Pons (tissue), 1 donor: ENCODE measurements at places on chromosomes 6 and 20.
A peak's percentile ranks its signal among the peaks of the same experiment; 100 is the strongest.

DNA sequence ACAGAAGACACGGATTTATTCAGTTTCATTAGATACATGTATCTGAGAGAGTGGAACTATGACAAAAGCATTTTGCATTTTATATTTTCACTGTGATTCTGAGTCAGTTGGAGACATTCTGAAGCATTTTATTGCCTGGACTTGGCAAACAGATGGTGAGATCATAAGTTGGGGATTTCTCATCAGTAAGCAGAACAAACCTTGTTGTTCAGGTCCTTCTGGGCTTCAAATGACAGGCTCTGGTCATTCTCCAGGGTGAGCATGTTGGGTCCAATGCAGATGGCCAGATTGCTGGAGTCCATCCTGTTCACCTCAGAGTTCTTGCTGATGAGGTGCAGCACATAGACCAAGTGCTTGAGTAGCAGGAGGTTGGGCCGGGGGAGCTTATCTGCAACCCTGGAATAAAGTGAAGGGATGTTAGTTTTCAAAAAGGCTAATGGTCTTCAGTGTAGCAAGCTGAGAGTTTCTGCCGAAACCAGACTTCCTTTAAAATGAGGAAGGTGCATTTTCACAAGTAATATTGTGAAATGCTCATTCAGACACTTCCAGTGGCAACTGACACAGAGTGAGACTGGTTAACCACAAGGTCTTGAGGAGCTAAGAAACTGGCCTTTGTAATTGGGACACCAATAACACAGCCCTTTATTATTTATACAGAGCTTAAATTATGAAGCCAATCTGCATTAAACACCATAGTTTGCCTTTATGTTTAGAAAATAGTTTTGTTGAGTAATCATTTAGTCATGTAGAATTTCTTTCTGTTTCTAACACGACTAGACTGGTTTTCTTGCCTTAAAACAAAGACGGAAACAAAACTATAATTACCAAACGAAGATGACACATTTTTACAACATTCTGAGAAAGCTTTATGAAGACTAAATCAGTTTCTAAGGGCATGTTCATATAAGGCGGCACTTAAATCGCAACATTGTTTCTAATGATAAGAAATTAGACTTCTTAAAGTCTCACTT is 5.6 kb downstream of the TAGAP start:
- DNase-seq: peak; percentile 86

GRCh38 chr6:98824902-98825599 is 9.3 kb upstream of the POU3F2 start:
- no peak for DNase-seq

DNA sequence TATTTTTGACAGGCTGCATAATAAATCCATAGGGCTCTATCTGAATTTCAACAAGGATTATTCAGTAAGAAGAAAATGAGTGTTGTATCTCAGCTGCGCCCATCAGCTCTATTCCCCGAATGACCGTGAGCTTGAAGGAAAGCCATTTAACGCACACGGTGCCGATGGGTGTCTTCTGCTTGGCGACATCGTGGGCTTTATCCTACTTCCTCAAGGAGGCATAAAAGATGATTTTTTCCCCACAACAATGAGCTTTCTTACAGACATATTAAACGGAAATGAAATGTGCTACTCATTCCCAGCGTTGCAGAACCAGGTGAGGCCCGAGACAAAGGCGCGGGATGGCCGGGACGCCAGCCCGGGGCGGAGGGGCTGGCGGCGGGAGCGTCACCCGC is 710 bp downstream of the DYNLT1 start:
- DNase-seq: peak; percentile 14

DNA sequence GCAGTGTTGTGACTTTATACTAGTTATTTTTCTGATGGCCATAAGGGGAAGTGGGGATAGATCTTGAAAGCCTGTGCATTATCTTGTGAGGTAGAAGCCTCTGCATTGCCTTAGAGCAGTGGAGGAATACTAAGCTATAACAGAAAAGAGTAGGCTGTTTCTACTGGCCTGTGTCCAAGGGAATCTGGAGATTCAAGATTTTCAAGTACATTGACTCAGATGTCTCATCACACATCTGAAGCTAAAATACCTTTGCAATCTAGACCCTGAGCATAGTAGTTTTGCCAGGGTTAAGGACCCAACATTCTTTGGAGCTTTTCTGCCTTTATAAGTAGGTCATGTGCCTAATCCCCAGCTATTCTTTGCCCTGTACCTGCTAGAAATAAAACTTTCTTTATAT is 272.3 kb downstream of the TENT5A start:
- DNase-seq: no peak

- no peak for DNase-seq
Measured at GRCh38 chr20:3237011-3237957, 1.7 kb downstream of the SLC4A11 start.

DNA sequence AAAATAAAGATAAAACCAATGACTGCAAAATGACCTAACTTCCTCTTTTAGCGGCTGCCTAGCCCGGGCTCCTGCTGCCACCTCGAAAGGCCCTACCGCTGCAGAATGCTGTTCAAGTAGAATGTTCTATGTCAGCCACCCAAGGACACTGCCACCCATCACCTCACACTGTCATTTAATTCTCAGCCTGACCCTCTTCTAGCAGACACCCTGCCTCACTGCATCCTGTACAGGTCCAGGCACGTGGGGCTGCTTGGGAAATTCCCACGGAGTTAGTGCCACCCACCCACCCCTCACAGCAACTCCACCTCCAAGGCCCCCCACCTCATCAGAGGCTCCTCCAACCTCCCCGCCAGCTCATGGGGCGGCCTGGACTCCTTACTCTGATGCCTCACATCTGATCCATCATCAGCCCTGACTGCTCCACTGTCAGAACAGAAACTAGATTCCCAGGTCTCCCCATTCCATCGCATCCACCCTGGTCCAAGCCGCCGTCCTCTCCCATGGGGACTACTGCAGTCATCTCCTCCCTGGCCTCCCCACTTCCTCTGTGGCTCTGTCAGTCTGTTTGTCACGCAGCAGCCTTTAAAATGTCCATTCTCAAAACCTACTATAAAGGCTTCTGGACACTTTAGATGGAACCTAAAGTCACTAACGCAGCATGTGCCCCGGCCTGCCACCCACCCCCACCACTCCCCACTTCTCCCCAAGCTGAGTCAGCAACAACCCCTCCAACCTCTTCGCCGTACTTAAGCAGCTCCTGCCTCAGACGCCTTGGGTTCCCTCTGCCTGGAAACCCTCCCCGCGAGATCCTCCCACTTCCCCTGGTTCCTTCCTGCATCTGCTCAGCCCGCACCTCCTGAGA is 17.0 kb downstream of the NFATC2 start:
- DNase-seq: peak; percentile 58

- DNase-seq: no peak
Measured at GRCh38 chr6:118400582-118400981, 147.5 kb upstream of the PLN start.

- DNase-seq: no peak
Measured at GRCh38 chr6:139647841-139648240, 273.4 kb upstream of the CITED2 start.

DNA sequence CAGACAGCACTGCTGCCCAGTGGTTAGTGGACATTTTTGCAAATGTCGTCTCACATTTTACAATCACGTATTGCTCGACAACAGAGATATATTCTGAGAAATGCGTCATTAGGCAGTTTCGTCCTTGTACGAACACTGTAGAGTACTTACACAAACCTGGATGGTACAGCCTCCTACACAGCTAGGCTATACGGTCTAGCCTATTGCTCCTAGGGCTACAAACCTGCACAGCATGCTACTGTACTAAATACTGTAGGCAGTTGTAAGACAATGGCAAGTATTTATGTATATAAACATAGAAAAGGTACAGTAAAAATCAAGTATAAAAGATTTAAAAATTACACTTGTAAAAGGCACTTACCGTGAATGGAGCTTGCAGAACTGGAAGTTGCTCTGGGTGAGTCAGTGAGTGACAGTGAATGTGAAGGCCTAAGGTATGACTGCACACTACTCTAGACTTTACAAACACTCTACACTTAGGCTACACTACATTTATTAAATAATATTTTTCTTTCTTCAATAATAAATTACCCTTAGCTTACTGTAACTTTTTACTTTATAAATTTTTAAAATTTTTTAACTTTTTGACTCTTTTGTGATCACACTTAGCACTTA is 43.1 kb downstream of the ALDH5A1 start:
- no peak for DNase-seq

DNA sequence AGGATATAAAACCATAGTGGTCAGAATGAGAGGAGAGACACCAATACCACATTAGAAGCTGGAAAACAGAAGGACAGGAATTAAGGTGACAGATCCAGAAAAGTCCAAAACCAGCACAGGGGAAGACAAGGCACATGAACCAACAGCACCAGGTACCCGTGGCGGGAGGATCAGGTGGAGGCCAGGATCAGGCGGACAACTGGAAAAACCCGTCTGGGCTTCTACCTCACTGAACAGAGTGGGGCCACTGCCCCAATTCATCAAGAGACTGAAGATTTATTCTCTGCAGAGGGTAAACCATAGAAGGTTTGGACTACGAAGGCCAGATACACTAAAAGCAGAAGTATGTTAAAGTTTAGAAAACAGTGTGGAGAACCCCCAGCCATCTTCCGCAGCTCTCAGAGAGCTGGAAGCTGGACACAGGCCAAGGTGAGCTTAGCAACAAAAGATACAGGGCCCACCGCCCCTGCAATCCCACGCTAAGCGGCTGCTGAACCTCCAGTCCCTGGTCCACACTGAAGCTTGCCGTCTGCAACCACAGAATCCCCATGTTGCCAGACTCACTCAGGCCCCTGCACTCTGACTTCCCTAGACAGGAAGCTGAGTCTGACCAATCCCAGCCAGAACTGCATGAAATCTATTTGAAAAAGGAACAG is 29.9 kb downstream of the ABHD12 start:
- no peak for DNase-seq

DNA sequence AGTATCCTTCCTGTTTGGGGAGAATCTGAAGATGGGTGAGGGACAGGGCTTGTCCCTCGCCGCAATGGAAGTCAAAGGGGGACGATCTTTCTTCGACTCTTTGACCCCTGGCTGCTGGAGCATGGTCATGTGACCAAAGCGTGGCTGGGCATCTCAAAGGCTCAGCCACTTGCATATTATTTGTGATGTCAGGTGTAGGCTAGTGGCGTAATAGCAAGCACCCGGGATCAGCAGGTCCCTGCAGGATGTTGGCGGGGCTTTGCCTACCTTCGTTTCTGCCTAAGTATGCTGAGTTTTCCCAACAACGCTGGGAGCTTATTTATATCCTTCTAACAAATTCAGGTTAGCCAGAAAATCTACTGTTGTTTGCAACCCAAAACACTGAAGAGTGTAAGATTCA is 50.3 kb upstream of the IL20RA start:
- DNase-seq: no peak

DNA sequence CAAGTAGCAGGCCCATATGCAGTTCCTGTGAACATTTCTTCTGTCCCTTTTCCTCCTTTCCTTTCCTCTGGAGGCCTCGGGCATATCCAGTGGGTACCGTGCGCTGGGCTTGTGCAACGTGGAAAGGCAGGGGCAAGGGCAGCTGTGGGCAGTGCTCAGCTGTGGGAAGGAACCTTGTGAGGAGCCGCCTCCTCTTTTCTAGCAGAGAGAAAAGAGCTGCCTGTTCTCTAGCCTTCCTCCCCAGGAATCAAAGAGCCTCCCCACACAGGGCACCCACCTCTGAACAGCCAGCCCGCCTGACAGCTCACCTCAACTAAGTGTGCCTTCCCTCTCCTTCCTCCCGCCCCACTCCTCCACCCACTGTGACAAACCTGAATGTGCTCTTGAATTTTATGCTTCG is 143.3 kb upstream of the HDDC2 start:
- DNase-seq: no peak

DNA sequence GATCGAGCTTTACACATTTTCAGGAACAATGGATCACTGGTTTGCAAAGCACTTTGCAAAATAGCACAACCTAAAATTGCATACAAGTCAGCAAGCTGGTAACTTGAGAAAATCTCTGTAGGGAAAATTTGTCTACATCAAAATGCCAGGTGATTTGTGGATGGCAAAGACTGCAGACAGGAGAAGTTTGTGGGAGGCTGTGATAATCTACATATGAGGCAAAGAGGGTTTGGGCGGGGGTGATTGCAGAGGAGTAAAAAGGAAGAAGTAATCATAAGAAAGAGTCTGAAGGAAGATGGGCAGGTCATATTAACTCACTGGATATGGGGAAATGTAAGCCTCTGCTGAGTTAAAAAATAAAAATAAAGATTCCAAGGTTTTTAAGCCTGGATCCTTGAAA is 166.3 kb upstream of the STXBP5 start:
- DNase-seq: no peak

DNA sequence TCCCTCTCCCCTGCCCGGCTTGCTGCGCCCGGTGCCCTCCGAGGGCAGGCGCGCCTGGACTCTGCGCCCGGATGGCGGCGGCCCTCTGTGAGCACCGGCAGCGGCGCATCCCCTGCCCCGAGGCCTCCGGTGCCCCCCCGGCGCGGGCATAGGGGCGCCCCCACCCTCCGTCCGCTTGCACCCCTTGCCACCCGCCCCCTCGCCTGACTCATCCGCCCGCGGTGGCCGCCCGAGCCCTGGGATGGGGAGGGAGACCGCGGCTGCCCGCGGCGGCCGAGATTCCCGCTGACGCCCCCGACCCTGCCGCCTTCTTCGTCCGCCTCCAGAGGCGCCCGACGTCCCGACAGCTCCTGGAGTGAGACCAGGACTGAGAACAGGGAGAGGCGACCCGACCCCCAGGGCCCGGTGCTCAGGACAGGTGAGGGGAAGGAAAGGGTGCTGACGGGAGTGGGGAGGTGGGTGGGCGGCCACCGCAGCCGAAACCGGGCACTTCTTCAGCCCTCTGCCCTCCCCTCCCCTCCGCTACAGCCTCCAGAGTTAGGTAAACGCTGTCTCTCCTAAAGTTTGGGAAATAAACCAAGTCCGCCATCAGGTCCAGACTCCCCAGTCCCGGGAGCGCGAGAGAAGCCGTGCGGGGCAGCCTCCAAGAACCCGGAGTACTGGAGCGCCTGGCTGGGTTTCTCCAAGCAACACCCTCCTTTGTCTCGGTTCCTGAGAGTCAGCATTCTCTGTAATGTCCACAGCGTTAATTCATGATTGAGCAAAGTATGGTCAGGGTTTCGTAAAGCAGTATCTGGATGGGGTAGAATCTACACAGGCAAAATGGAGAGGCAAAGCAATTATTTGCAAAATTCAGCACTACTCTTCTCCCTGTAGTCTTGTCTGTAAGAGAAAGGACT is 539 bp downstream of the TMEM200A start:
- DNase-seq: no peak

DNA sequence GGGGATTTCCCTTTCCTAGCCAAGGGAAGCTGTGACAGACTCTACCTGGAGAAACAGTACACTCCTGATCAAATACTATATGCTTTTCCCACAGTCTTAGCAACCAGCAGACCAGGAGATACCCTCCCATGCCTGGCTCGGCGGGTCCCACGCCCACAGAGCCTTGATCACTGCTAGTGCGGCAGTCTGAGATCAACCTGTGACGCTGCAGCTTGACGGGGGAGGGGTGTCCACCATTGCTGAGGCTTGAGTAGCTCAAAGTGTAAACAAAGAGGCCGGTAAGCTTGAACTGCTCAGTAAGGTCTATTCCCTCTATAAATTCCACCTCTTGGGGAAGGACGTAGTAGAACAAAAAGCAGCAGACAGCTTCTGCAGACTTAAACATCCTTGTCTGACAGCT is 63.2 kb downstream of the WASF1 start:
- DNase-seq: no peak
